K562 (cell line): ENCODE measurements at places on chromosomes 11 and 22. TPM values are rescaled to one million over a fixed set of nuclear protein-coding genes. Genes with fewer than 3 reads are reported as not detected.

The ISX gene
- 0.07 and 0.18 TPM in 2 replicates for total RNA-seq

The MS4A6E gene
- not detected in 2 replicates for total RNA-seq

DNA sequence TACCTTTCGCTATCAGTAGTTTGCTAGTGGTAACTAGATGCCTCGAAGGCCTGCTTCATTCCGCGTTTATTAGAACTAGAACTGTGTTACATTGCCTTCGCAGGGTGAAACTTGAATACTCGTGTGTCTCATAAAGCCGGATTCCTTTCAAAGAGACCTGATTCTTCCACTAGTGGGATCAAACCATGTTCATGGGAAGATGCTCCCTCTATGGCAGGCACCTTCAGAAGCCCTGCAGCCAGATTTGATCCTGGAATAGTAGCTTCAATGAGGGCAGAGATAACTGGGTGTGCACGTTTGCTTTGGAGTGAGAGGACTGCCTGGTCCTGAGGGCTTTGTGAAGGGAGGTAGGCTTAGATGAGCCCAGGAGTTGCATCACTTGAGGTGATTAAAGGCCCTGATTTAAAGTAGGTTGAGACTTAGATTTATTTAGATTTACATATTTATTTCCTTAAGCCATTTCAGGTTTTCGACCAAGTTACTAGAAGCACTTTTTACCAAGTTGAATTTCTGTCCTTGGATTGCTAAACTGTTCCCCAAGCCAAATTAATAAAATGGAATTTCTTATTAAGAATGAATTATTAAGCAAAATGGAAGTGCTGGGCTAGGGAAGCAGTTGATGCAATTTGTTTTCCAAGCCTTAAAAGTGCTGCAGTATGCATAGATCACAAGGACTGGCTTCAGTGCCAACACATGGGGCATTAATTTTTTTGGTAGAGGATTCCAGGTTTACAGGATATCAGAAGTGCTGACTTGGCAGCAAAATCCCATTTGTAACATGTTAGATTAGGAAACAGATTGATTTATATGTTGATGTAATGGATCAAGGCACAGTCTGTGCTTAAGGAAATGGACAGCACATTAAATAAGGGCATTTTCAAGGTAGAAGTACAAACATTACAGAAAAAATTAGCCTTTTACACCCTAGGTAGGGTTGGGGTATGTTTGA, 32.9 kb downstream of the APLP2 start:
- no peak for DNase-seq
- H3K4me3 ChIP-seq = no peak overlapping the region
- no peaks in the 10 kb centered on the region; the same call in 2 of the 3 replicates for H3K36me3 ChIP-seq
- no peaks in the 10 kb centered on the region for H3K4me1 ChIP-seq
- no peak overlapping the region for H3K27ac ChIP-seq
- no peaks in the 10 kb centered on the region for H3K27me3 ChIP-seq

GRCh38 chr11:122741613-122742300, 86.2 kb downstream of the UBASH3B start:
- H3K36me3 ChIP-seq = no peaks in the 10 kb centered on the region
- H3K27me3 ChIP-seq = peaks cover 26% of the 10 kb centered on the region
- no peaks in the 10 kb centered on the region for H3K4me1 ChIP-seq
- H3K4me3 ChIP-seq = no peak overlapping the region

- DNase-seq = peak; percentile 60
- peaks cover 1% of the 10 kb centered on the region for H3K4me1 ChIP-seq
Observed at GRCh38 chr11:44256673-44257291, 53.2 kb downstream of the ALX4 start.

- H3K36me3 ChIP-seq = peaks cover 64% of the 10 kb centered on the region
- DNase-seq = peak; percentile 76
- peak overlapping the region; percentile 71 for H3K27ac ChIP-seq
- no peaks in the 10 kb centered on the region for H3K27me3 ChIP-seq
- no peak overlapping the region for H3K4me3 ChIP-seq
- H3K4me1 ChIP-seq = peaks cover 9% of the 10 kb centered on the region
Observed at GRCh38 chr11:65274735-65275682, 13.2 kb downstream of the POLA2 start.

- no peaks in the 10 kb centered on the region for H3K27me3 ChIP-seq
- no peak for DNase-seq
- H3K36me3 ChIP-seq = no peaks in the 10 kb centered on the region
- no peaks in the 10 kb centered on the region for H3K4me1 ChIP-seq
- no peak overlapping the region for H3K27ac ChIP-seq
Observed at GRCh38 chr11:102967497-102967896, 12.0 kb upstream of the MMP13 start.

DNA sequence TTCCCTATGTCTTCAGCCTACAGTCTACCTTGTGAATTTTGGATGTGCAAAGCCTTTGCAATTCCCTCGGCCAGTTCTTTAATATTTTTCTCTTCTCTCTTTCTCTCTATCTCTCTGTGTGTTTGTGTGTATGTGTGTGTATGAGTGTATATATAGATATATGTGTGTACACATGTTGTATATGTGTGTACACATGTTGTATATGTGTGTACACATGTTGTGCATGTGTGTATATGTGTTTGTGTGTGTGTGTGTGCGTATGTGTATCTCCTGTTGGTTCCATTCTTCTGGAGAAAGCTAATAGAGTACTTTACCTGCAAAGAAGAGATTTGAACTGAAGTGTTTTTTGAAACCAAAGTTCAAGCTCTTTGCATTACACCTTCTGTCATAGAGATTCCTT, 155.0 kb downstream of the LUZP2 start:
- no peaks in the 10 kb centered on the region for H3K36me3 ChIP-seq
- H3K4me1 ChIP-seq = no peaks in the 10 kb centered on the region
- no peaks in the 10 kb centered on the region for H3K27me3 ChIP-seq

DNA sequence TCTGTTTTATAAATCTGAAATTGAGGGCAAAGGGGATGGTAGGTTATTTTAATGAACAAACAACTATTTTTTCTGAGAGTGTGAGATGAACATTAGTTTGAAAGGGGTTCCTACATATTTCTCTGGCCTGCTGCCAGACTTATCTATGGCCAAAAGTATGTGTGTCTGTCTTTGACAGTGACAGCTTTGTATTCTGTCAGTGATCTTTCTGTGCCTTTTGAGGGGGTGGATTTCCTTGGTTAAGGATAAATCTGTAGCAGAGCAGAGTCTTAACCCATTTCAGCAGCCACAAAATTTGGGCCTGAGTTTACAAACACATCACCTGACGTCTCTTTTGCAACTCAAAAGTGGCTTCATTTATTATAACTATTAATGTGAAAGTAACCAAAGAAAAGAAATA, 30.9 kb downstream of the ZFTA start:
- no peaks in the 10 kb centered on the region for H3K27me3 ChIP-seq
- no peak overlapping the region for H3K27ac ChIP-seq
- peaks cover 8% of the 10 kb centered on the region; the same call in 2 of the 3 replicates for H3K4me1 ChIP-seq
- H3K4me3 ChIP-seq = no peak overlapping the region

The FGF3 gene
- total RNA-seq = not detected in 2 replicates

The HEPN1 gene
- total RNA-seq = not detected in 2 replicates

DNA sequence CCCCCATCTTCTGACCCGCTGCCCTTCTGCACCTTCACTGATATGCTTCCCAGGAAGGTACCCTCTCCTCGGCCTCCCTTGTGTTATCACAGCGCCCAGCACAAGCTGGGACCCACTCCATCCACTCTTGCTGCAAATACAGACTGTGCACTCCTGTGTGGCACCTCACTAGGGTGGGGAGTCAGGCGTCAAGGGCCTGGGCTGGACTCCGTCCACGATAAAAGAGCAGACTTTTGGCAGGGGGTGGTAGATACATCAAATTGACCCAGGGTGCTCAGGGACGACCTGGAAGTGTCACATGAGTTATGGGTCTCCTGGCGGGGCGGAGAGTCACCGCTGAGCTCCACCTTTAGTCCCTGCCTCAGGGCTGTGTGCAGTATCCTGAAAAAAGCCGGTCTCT, 908 bp downstream of the TRPM5 start:
- H3K4me1 ChIP-seq = no peaks in the 10 kb centered on the region
- H3K4me3 ChIP-seq = no peak overlapping the region
- H3K27ac ChIP-seq = no peak overlapping the region
- H3K27me3 ChIP-seq = no peaks in the 10 kb centered on the region
- H3K36me3 ChIP-seq = no peaks in the 10 kb centered on the region

The ATF4 gene
- total RNA-seq = 308 and 361 TPM in 2 replicates

DNA sequence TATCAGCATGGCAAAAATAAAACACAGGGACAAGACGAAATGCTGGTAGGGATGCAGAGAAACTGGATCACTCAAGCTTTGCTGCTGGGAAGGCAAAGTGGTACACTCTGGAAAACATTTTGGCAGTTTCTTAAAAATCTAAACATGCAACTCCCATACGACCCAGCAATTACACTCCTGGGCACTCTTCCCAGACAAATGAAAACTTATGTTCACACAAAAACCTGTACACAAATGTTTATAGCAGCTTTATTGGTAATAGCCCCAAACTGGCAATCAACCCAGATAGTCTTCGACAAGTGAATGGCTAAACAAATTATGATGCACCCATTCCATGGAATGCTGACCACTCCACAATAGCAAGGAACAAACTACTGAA, 35.8 kb upstream of the PRR5 start:
- H3K36me3 ChIP-seq = no peaks in the 10 kb centered on the region
- no peak overlapping the region for H3K27ac ChIP-seq
- no peak for DNase-seq
- H3K4me1 ChIP-seq = no peaks in the 10 kb centered on the region
- H3K4me3 ChIP-seq = no peak overlapping the region
- peaks cover 5% of the 10 kb centered on the region; the same call in 1 of the 2 replicates for H3K27me3 ChIP-seq

DNA sequence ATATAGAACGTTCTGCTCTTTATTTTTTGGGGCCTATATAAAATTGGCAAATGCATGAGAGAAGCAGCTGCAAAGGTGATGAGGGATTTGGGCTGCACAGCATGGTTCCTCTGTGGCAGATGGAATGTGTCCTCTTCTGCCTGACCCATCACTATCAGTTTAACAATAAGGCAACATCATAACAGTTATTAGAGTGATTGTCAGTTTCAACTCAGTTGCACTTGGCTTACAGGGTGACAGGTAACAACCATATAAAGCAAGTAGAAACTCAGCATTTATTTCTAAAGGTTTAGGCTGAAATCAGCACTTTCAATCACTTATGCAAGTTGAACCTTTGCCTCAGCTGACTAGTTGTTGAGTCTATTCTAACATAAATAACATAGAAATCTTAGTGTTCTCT, 935.4 kb upstream of the CHORDC1 start:
- H3K4me1 ChIP-seq = no peaks in the 10 kb centered on the region
- no peak for DNase-seq

The SERHL2 gene
- total RNA-seq = 19.9 and 21.9 TPM in 2 replicates

DNA sequence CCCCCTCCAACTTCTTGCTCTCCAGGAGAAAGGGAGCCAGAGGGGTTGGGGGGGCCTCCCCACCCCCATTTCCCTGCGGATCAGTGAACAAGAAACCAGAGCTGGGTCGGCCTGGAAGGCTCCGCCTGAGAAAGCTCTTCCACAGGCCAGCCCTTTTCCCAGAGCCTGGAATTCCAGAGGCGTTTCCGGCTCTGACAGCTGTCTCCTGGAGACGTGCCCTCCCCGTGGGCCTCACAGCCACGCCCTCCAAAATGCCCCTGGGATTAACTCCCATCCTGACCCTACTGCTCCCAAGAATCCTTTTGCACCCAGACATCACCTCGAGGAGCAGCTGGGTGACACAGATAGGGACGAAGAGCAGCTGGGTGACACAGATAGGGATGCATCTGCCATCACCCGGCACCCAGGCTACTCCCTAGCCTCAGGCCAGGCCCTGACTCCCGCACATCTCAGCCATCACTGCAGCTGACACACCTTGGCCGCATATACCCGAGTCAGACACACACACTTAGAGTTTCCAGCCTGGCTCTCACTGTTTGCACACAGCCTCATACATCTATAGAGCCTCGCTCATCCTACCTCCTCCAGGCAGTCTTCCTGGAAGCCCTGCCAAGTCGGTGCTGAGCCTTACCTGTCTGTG, 7.6 kb upstream of the CDC42EP1 start:
- DNase-seq = peak; percentile 89
- no peaks in the 10 kb centered on the region for H3K36me3 ChIP-seq
- no peak overlapping the region; the same call in 2 of the 3 replicates for H3K27ac ChIP-seq
- peaks cover 26% of the 10 kb centered on the region for H3K4me1 ChIP-seq

DNA sequence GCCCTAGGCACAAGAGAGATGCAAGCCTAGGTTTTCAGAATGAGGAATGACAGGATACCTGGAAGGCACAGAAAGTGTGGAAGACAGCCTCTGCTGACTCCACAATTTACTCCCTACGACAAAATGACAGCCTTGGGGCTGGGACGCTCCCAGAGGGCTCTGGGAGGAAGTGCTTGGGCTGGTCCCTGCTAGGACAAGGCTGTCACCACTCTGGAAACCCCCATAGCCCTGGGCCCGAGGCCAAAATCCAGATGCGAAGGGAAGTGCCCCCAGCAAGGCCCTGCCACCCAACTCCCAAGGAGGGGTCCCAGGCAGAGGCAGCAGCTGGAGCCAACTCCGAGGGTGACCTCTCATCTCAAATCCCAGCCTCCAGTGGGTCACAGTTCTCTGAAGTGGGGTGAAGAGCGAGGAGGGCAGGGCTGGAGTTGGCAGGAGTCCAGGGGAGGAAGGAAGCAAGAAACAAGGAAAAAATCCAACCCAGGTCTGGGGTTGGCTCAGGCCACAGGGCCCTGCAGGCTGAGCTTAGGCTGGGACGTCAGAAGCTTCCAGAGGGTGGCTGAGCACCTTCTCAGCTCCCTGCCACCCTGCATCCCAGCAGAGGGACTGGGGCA, 6.3 kb upstream of the CDC42EP2 start:
- H3K27ac ChIP-seq = no peak overlapping the region
- H3K4me1 ChIP-seq = peaks cover 20% of the 10 kb centered on the region
- peaks cover 8% of the 10 kb centered on the region; the same call in 1 of the 3 replicates for H3K36me3 ChIP-seq
- DNase-seq = no peak
- no peak overlapping the region for H3K4me3 ChIP-seq
- no peaks in the 10 kb centered on the region for H3K27me3 ChIP-seq

DNA sequence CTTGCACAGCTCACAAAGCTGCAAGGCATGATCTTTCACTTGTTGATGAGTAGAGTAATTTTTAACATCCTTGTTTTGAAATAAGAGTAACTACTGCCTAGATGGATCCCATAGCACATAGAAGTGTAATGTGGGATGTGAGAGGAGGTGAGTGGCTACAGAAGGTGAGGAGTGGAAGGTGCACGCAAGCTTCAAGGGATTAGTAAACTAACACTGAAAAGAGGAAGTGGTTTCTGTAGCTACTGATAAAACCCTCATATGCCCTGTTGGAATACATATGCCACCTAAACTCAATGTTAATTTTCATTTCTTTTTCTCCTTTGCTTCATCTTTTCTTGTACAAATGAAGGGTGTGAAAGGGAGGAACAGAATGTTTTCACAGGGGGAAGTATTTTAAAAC, 22.0 kb upstream of the CTSC start:
- no peaks in the 10 kb centered on the region; the same call in 2 of the 3 replicates for H3K36me3 ChIP-seq
- no peak for DNase-seq
- peak overlapping the region; percentile 43 for H3K27ac ChIP-seq
- H3K4me3 ChIP-seq = no peak overlapping the region
- H3K27me3 ChIP-seq = no peaks in the 10 kb centered on the region
- peaks cover 16% of the 10 kb centered on the region for H3K4me1 ChIP-seq
